ENCODE measurements at places on chromosomes 1 and 21. TPM values are rescaled to one million over a fixed set of nuclear protein-coding genes. Genes with fewer than 3 reads are reported as not detected.

The AMY1B gene
- not detected for total RNA-seq

The SERINC2 gene
- 3.0 TPM for total RNA-seq

The ANGPTL3 gene
- total RNA-seq, result not detected

The PLA2G2D gene
- not detected for total RNA-seq

The CACNA1S gene
- not detected for total RNA-seq

The BNIPL gene
- 0.22 TPM for total RNA-seq

The KRTAP10-9 gene
- total RNA-seq, result not detected

The FCGR3B gene
- 1.8 TPM for total RNA-seq

All from tibial nerve (tissue), 4 donors.